CD4-positive, alpha-beta T cell treated with Interleukin-17A for 1 hour (primary cell): ENCODE measurements at places on chromosomes 1 and 21.

- DNase-seq, result no peak
Observed at GRCh38 chr1:57686306-57686705, 262.4 kb upstream of the DAB1 start.

GRCh38 chr1:18284805-18285537 is 177.4 kb downstream of the IGSF21 start:
- no peak for DNase-seq

- DNase-seq, result no peak
Observed at GRCh38 chr1:233389893-233390292, 62.4 kb downstream of the MAP3K21 start.

DNA sequence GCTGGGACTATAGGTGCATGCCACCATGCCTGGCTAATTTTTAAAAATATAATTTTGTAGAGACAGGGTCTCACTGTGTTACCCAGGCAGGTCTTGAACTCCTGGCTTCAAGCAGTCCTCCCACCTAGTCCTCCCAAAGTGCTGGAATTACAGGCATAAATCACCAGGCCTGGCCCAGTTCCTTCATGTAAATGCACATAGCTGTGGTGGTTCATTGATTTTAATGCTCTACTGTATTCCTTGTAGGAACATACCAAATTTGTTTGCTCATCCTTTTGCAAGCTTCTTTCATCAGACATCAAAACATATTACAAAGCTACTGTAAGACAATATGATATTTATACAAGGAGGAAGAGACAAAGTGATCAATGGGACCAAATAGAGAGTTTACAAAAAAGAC is 237.5 kb upstream of the ESRRG start:
- DNase-seq, result no peak

- no peak for DNase-seq
Observed at GRCh38 chr1:1061682-1062345, 12.3 kb downstream of the RNF223 start.

GRCh38 chr1:4616831-4617465 is 37.5 kb upstream of the AJAP1 start:
- DNase-seq, result no peak

DNA sequence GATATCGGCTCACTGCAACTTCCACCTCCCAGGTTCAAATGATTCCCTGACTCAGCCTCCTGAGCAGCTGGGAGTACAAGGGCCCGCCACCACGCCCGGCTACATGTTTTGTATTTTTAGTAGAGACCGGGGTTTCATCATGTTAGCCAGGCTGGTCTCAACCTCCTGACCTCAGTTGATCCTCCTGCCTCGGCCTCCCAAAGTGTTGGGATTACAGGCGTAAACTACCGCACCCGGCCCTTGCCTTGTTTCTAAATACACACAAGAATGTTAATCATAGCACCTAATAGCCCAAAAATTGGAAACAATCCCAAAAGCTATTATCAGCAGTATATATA is 1.2 kb upstream of the MSTO1 start:
- DNase-seq, result no peak

DNA sequence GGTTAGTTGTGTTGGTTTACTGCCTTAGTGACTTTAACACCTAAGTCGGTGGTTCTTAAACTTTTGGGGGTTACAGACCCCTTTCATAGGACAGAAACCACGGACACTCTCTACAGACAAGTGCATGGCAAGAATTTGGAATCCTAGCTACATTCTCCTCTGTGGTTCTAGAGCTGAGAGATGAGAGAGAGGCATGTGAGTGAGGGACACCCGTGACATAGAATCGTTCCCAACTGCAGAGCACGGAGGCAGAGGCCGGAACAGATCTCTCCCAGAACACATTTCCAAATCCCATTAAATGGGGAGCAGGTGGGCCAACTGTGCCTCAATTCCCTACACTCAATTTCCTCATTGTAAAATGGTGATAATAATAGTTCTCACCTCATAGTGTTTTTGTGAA is 60.7 kb downstream of the DAB1 start:
- no peak for DNase-seq

GRCh38 chr1:203999618-204000017 is 73.3 kb upstream of the SOX13 start:
- DNase-seq, result no peak

DNA sequence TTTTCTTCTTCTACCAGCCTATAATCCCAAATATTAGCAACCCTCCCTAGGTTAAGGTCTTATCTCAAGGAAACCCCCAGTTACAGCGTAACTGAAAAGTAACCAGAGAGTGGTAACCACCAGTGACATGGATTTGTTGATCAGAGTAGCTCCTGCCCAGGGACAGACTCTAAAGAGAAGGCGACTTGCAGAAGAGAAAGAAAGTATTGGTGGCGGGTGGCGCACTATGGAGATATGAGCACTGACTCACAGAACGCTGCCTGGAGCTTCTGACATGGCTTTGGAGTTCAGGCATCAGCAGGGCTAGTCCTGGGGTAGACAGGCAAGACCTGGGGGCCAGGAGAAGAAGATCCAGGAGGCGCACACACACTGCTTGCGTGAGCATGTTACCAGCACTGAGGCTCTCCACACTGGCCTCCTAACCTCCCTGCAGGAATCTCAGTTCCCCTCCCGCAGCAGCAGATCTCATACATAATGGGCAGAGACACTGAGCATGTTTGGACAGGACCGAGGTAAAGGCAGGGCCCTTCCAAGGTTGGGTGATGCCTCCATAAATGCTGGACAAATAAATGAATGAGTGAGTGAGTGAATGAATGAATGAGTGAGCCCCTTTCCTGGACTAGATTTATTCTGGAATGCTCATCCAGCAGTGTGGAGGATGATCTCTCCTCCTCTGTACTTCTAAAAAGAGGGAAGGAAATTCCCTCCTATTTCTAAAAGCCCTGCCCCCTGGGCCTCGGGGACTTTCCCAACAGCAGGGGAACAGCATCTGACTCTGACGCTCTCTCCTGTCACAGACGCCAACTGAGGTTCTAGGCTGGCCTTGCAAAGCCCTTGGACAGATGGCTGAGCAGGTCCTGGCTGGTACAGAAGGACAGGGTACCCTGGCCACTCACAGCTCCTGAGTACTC is 175.5 kb downstream of the CLIC6 start:
- DNase-seq, result no peak

- DNase-seq, result no peak
Observed at GRCh38 chr1:54132495-54132894, 20.3 kb downstream of the CDCP2 start.

GRCh38 chr1:180151508-180151907 is 3.2 kb upstream of the QSOX1 start:
- DNase-seq, result no peak

GRCh38 chr1:90616395-90616794 is 100.7 kb downstream of the BARHL2 start:
- DNase-seq, result no peak

- no peak for DNase-seq
Observed at GRCh38 chr1:214419650-214420049, 131.8 kb downstream of the PTPN14 start.

DNA sequence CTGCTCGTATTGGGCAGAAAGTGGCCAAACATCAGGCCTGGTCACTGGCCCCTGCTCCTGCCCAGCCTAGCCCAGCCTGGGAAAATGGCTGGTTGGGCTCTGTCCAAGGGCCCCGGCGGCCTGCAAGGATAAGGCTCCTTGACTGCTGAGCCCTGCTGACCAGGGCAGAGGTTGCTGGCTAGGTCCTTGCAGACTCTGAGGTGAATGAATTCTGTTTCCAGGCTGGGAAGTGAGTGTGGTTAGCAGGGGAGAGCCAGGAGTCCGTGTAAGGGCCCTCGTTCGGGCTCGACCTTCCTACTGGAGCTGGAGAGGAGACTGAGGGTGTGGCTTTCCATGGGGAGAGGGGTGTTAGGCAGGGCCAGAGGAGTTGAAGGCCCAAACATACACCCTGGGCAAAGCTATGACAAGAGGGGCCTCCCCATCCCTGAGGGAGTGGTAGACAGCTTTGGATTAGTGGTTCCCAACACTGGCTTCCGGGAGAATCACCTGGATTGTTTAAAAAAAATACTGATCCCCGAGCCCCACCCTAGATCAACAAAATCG is 20.6 kb downstream of the CSF1 start:
- no peak for DNase-seq

DNA sequence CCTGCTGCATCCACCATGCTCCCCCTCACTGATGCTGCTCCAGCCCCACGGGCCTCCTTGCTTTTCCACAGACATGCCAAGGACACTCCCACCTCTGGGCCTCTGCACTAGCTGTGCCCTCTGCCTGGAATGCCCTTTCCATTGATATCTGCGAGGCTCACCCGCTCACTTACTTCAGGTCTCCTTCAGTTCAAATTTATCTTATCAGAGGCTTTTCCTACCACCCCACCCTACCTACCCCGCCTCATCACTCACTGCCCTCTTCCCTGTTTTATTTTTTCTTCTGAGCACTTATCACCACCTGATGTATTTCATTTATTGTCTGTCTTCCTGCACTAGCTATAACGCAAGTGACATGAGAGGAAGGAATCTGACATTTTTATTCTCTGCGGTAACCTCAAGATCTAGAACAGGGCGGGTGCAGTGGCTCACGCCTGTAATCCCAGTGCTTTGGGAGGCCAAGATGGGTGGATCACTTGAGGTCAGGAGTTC is 7.0 kb downstream of the HSPG2 start:
- no peak for DNase-seq

GRCh38 chr1:100268202-100268601 is 2.2 kb downstream of the RTCA start:
- no peak for DNase-seq

DNA sequence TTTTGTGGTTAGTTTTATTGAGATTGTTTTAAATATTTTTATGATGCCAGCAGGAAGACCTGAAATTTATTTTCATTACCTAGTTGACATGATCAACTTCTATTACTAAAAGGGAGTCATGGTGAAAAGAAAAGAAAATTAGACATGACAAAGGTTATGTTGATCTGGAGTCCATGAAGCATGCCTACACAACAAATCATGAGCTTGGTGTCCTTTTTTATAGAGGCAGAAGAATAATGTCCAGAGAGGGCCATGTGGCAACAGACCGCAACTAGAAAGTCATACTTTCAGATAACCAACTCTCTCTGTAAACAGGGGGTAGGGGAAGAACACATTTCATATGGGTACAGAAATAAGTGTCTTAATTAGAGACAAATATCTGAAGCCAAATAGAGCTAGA is 175.5 kb upstream of the HOOK1 start:
- DNase-seq, result no peak

- no peak for DNase-seq
Observed at GRCh38 chr1:234229581-234230387, 143.5 kb upstream of the COA6 start.

DNA sequence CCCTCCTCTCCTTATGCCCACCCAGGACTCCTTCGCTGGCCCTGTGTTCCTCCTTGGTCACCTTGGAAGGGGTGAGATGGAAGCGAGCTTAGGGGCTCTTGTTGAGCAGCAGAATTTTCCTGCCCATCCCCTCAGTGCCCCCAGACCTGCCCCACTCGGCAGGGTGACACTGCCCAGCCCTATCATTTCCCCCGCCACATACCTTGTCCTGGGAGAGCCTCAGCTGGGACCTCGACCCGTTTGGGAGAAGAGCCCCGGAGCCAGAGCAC is 1.4 kb upstream of the FNDC5 start:
- no peak for DNase-seq

DNA sequence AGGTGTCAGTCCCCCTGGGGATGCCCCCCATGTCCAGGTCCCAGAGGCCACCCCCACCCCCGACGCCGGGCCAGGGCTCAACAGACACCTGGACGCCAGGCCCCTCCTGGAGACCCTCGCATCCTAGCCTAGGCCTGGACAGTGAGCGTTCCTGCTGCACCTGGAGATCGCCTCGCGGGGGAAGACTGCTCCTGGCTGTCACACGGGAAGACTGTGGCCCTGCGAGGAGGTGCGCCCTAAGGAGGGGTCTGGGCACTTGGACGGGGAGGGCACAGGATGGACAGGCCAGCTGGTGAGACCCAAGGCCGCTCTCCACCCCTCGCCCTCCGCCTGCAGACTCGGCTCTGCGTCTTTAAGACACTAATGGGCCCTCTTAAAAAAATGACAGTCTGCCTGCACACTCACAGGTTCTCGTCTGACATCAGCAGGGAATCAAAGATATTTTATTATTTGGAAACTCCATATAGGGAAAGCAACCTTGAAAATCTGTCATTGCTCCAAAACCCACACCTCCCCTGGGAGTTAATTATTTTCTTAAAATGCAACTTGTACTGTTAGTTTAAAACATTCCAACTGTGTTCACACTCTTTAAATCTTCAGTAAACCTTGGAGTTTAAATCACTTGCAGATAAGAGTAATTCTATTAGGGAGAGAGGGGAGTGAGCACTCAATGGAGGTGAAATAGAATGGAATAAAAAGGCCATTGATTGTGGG is 45.6 kb upstream of the ACTRT2 start:
- DNase-seq, result no peak

- DNase-seq, result no peak
Observed at GRCh38 chr1:42917241-42917495, 41.5 kb downstream of the SLC2A1 start.

GRCh38 chr1:195481293-195481692 is 1126.9 kb downstream of the KCNT2 start:
- no peak for DNase-seq

- no peak for DNase-seq
Observed at GRCh38 chr21:32604464-32604863, 7.7 kb downstream of the CFAP298 start.

- DNase-seq, result no peak
Observed at GRCh38 chr1:170494369-170494768, 37.6 kb upstream of the GORAB start.

DNA sequence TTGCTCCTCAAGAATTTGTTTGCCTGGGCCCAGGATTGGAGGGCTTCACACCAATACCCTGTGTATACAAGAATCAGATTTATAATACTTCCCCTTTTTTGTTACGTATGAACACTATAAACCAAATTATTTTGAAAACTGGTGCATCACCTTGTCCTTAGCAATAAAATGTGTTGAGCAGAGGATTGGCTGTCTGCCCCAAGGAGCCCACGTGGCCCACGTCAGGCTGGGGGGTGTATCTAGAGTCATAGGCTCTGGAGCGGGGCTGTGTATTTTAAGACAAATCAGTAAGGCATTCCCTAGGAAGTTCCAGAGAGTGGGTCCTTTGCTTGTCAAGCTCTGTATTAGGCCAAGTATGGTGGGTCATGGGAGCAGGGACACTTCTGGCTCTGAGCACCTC is 2.0 kb upstream of the ST3GAL3 start:
- no peak for DNase-seq

DNA sequence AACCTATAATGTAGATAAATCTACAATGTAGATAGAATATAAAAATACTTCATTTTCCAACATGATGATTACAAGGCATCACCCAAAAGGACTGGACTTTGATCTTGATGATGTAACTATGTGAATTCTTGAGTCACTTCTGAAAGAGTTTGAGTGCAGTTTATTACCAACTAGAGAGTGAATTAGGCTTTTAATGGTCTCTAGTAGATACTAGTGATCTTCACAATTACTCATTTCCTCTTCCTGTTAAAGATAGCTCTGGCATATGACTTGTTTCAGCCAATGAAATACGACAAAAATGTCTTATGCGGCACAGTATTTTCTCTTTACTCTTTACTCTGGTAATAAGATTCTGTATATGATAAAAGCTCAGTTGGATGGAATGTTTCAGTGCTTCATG is 1588.1 kb upstream of the B3GALT2 start:
- DNase-seq, result no peak
